T follicular helper cell (primary cell): ENCODE measurements at places on chromosomes 1 and 21.

- no peak for DNase-seq
These were observed 13.6 kb downstream of the MTF1 start for GRCh38 chr1:37845786-37846185.

GRCh38 chr1:200524092-200524491 is 96.5 kb downstream of the KIF14 start:
- DNase-seq: no peak

DNA sequence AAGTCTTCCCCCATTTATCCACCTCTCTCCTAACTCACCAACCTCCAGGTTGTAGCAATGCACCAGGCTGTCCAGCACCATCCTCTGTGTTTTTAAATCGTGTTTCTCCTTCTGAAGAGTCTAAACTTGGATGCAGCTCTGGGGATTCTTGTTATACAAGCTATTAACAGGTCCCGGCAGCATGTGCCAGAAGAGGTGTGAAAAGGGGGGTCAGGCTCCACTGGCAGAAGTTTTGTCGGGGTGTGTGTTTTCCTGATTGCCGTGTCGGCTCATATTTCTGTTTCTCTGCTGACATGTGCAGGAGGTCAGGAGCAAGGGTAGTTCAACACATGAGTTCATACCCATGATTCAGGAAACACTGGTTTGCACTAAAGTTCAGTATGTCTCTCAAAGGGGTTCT is 658.6 kb upstream of the CAMK1G start:
- no peak for DNase-seq

DNA sequence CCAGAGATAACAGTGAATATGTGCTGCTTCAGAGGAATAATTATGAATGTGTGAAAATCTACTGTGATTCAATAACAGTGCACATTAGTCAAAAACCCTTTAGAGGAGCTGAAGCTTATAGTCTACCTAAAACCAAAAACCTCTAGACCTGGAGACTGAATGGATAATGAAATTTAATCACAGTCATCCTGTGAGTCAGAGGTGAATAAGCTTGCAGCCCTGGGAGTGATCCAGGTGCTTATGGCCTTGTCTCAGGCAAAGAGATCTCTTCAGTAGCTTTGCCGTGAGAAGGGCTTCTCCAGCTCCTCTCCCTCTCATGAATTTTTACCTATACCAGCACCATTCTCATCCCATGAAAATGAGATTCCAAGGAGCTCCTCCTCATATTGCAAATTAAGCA is 81.3 kb upstream of the RGS4 start:
- DNase-seq: no peak

GRCh38 chr1:204323887-204324286 is 35.8 kb downstream of the PLEKHA6 start:
- no peak for DNase-seq

- DNase-seq: no peak
These were observed 93.9 kb upstream of the ADGRL4 start for GRCh38 chr1:79100385-79100784.

- DNase-seq: no peak
These were observed 5.3 kb upstream of the SRP9 start for GRCh38 chr1:225772323-225772768.
